ENCODE measurements at places on chromosomes 1 and 21.

GRCh38 chr1:89170170-89171066 lies 5.4 kb downstream of the GBP7 start:
- no peak for DNase-seq

DNA sequence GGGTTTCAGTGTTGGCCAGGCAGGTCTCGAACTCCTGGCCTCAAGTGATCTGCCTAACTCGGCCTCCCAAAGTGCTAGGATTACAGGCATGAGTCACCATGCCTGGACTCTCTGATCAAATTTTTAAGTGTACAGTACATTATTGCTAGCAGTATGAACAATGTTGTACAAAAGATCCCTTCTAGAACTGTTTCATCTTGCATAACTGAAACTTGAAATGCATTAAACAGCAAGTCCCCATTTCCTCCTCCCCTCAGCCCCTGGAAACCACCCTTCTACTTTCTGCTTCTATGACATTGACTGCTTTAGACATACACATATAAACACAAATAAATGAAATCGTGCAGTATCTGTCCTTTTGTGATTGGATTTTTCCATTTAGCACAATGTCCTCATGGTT lies 463.4 kb downstream of the PTPRC start:
- DNase-seq = no peak

GRCh38 chr1:46044116-46044515 lies 88.3 kb downstream of the PIK3R3 start:
- DNase-seq = no peak

DNA sequence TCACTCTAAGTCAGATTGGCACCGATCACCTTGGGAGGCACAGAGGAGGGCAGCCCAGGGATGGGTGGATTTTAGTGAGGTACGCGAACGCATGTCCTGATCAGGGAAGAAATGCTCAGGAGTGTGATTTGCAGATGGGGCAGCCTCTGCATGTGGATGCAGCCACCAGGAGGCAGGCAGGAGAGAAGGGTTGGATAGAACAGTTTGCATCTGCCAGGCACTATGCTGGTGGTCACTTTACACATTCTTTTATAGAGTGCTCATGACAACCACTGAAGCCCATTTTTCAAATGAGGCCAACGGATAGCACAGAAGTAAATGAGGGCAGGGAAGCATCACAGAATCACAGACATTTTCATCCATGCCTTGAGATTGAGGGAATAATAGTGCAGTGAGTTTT lies 5.7 kb downstream of the LAMB3 start:
- no peak for DNase-seq

DNA sequence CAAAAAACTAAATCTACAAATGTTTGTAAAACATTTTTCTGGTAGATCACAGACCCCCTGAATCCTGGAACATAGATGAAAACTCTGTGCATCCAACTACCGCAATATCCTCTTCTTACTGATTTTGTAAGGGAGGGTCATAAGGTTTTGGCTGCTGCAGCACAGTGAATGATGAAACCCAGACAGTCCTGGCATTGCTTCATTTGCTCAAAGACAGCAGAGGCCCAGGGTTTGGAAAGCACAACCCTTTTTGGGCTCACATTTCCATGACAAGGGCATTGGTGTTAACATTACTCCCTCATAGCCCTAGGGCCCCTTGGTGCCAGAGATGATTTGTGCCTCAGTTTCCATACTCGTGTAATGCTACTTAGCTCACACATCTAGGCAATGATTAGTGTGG lies 51.2 kb downstream of the PLXNA2 start:
- no peak for DNase-seq

- DNase-seq = no peak
These were observed 13.8 kb downstream of the CFAP74 start for GRCh38 chr1:1989789-1990188.

- DNase-seq = no peak
These were observed 3.3 kb downstream of the TMEM51 start for GRCh38 chr1:15156807-15157380.

DNA sequence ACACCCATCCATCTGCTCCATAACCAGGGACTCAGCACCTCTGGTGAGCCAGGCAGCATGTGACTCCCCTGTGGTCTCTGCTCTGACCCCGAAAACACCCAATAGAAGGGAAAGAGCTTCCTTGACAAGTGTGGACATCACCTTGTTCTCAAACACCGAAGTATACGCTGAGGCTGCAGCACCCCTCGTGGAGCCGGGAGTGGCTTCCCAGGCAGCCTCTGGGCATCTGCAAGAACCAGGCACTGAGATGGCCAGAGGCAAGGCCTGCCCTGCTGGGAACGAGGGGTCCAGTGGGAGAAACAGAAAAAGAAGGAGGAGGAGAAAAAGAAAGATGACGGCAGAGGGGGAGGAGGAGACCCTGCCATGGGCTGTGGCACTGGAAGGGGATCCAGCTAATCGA lies 18.2 kb upstream of the AJAP1 start:
- no peak for DNase-seq

DNA sequence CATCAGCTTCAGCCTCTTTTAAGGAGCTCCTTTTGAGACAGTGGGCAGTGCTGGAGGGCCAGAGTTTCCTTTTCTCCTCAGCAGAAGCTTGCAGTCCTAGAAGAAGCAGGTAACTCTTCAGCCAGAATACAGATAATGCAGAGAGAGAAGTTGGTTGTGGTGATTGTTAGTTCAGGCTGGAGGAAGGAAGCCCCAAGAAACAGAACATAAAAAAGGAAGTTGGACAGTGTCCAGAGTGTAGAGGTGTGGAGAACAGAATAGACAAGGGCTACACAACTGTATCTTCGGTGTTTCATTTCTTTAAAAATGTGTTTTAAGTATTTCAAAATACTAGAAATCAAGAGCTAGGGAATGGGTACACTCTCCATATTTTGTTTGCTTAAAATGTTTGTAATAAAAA lies 6.4 kb upstream of the TACSTD2 start:
- DNase-seq = no peak

DNA sequence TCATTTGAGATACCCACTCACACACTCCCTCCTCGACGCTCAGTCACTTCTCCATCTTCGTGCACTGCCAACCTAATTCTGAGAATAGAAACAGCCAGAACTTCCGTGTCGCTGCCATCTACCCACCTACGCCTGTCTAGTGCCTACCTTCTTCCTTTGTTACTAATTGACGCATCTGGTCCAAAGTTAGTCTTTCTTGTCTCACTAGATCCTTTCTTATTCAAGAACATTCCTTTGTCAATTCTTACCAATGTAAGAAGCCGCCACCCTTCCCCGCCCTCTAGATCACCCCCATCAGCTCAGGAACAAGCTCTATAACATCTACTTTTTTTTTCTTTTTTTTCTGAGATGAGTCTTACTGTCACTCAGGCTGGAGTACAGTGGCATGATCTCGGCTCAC lies 3.7 kb downstream of the PADI6 start:
- DNase-seq = no peak

DNA sequence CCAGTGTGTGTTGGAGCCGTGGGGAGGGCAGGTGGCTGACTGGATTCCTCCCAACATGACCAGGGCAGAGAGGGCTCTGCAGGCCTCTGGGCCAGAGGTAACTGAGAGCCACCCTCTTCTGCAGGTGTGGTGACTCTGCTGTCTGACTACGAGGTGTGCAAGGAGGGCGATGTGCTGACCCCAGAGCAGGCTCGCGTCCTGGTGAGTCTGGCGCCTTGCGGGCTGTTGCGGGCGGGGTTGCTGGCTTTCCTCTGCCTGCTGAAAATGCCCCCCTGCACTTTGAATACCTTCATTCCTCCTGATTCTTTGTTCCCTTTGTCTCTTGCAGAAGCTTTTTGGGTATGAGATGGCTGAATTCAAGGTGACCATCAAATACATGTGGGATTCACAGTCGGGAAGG lies 6.7 kb downstream of the MRTO4 start:
- DNase-seq = no peak

GRCh38 chr1:215497528-215497927 lies 69.6 kb upstream of the KCTD3 start:
- no peak for DNase-seq

DNA sequence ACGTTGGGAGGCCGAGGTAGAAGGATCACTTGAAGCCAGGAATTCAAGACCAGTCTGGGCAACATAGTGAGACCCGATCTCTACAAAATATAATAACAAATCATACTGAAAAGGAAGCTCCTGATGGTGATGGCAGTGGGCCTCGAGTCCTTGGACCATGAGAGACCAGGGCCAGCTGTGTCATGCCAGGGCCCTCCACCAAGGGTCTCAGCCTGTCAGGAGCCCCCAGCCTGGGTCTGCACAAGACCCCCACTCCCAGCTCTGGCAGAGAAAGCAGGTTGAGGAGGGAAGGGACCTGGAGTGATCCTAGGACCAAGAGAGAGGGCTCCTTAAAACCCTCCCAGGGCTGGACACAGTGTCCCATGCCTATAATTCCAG lies 6.7 kb upstream of the CTRC start:
- DNase-seq = no peak

DNA sequence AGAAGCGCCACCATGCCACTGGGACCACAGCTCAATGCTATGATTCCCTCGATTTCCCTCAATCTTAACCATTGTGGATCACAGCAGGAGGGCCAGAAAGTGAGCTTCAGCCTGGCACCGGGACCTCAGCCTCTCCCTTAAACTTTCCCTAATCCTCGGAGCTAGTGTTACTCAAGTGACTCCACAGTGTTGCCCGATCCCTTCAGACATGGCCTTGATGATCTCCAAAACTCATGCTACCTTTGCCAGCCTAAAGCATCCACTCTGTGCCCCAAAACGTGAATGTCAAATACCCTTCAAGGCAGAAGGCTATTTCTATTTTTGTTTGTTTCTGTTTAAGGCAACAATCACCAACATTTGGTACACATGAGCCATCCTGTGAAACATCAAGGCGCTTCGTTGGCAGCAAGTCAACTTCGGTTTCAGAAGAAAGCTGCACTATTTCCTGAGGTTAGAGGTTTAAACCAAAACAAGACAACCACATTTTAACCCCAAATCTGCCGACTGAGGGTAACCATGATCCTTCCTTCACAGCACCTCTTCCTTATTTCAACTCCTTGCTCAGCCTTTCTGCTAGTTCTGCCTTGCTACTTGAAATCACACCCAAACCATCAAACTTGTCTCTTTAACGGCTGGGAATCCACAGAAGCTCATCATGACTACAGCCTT lies 94.4 kb upstream of the KRTAP19-8 start:
- no peak for DNase-seq

DNA sequence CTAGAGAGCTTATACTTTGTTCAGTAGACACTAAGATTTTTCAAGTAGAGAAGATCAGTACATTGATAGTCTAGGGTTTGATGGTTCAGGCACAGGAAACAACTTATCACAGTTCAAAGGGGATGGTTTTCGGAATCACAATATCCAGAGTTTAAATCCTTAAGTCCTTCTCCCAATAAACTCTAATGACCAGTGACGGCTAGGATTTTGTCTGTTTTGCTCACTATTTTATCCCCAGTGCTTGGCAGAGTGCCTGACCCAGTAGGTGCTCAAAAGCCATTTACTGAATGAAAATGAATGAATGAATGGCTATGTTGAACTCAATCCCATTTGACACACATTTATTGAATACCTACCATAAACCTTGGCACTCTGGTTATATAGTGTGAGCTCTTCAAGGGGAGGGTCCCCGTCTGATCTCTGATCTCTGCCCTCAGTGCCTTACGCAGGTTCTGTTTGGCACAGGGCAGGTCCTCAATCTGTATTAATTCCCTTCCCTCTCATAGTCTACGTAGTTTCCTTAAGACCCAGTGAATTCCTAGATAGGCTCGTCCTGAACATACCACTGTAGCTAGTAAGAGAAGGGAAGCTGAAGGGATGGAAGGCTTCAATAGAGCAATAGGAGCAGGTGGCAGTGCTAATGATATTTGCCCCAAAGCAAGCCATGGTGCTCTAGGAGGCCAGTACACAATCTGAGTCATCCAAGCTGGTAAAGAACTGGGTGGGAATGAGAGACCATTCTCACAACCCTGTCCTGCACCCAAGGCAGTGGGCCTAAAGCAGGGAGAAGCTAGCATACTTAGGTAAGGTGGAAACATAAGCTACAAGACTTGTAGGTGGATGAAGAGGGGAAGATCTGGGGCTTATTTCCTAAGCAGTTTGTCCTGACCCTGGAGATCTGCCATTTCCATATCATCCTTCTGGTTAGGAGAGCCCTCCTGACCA lies 53.4 kb downstream of the DMAP1 start:
- DNase-seq = no peak

DNA sequence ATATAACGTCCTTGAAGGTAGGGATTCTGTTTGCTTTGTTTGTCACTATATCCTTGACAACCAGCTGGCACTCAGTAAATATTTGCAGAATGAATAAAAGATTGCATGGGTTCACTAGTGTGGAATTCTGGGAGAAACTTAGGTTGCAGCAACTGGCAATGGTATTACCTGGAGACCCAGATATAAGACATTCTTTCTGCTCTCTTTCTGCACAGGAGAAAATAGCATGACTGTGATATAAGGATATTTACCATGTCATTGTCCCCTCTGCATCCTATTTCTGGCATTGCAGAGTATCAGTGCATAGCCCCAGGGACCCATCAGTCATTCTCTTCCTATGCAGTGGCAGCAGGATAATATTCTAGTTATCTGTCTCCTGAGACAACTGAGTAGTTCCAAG lies 308.9 kb upstream of the LRRC7 start:
- no peak for DNase-seq

GRCh38 chr1:47226839-47227215 lies 5.2 kb downstream of the TAL1 start:
- no peak for DNase-seq

GRCh38 chr1:58745666-58746065 lies 38.2 kb downstream of the JUN start:
- DNase-seq = no peak

- no peak for DNase-seq
These were observed 8.8 kb upstream of the SAMSN1 start for GRCh38 chr21:14554948-14555347.

DNA sequence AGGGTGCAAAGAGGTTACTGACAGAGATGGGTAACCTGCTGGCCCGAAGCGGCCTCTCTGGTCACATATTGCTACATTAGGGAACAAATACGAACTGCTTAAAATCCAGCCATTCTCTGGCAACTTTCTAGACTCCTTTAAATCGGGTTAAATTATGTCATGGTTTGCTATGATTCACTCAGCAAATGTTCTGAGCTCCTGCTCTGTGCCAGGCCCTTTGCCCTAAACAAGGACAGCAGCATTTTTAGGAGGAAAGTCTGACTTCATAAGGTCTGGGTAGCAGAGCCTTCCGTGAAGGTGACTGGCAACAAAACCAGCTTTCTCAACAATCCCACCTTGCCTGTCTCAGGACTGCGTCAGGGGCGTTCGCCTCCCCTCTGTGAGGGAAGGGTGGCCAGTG lies 15.4 kb downstream of the ZP4 start:
- DNase-seq = no peak
